ENCODE measurements at places on chromosomes 3 and 15. TPM values are rescaled to one million over a fixed set of nuclear protein-coding genes. Genes with fewer than 3 reads are reported as not detected.
A peak's percentile ranks its signal among the peaks of the same experiment; 100 is the strongest.

Gene GOLGA8F
- total RNA-seq: 0.09 TPM

Gene SPINT1
- 7.7 TPM for total RNA-seq

Gene GJD2
- total RNA-seq: 9.6 TPM

Gene SAXO2
- total RNA-seq: 13.8 TPM

DNA sequence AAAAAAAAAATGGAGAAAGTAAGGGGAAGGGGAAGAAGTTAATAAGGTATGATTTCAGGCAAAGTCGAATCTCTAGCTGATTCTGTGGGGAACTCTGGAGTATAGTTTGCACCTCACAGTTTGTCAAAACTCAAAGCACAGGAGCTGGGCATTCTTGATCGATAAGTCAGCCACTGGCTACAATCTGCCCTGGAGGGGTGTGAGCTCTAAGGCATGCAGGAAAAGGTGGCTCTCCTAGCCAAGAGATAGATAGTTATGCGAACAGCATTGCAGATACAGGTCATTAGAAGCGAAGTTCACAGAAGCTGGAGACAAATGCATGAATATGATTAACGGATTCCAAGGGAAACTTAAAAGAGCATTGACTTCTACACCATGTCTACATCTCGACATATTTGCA lies 952.6 kb downstream of the AGBL1 start:
- no peak for DNase-seq

- DNase-seq: peak; percentile 70
Observed at GRCh38 chr15:32029862-32030781, at the start of gene CHRNA7. Gene CHRNA7, plus strand, starts transcription at chr15:32030515. Its CDS starts 80 bp downstream, at chr15:32030595.

GRCh38 chr3:147015334-147015733 lies 391.0 kb downstream of the ZIC4 start:
- DNase-seq: no peak

DNA sequence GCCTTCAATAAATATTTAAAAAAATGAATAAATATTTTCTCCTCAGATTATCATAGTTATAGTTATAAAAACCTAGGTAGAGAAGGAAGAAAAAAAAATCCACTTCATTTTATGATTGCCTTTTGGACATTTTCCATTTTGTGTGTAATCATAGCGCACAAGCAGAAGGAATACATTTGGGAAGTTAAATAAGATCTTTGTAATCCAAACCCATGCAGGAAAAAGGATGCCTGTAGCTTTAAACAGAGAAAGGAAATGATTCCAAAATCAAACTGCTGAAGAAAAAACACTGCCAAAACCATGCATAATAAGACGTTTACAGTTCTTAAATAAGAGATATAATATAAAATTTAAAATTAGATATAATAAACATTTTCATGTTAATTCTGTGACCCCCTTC lies 7.4 kb upstream of the CCDC54 start:
- DNase-seq: no peak

DNA sequence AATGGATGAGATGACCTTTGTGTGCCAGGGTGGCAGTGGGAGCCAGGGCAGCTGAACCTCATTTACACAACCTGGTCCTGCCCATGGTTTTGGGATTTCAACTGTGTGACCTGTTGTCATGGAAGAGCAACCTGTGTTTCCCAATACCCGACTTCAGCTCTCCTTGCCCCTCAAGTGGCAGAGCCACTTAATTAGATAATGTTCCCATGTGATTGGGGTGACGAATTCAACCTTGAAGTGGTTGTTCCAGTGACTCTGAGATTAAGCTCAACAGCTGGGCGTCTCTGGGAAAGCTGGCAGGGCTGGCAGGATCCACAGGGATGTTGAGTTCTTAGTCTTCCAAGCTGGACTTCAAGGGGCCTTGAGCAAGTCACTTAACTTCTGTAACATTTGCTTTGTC lies 71.0 kb downstream of the THSD4 start:
- DNase-seq: no peak

GRCh38 chr3:194840661-194841514 lies 155.2 kb downstream of the FAM43A start:
- no peak for DNase-seq

DNA sequence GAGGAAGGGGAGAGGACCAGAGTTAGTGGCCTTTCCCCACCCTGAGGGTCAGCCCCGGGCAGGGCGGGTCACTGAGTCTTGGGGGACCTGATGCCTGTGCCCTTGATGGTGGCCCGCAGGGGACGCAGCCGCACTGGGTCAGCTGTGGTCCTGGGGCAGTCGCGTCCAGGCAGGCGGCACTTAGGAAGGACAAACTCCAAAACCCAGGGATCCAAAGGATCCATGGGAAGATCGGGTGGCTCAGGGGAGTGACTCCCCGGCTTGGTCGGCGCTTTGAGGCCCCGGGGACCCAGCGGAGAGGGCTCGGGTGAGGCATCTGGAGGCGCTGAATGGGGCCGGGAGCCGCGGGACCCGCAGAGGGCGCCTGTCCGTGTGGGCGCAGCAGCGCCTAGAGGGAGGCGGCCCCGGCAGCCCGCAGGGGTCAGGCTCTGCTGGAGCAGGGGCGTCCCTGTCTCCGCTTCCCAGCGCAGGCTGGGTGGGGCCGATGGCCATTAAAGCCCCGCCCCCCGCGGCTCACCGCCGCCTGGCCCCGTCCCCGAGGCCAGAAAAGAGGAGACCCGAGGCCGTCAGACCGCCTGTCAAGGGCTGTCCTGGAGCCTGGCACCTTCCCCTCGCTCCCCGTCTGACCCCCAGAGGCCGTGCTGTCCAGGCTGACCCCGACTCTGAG lies 17.5 kb downstream of the CIDEC start:
- DNase-seq: peak; percentile 25

- DNase-seq: peak; percentile 24
Observed at GRCh38 chr15:99435877-99436541, 129.8 kb upstream of the MEF2A start.

DNA sequence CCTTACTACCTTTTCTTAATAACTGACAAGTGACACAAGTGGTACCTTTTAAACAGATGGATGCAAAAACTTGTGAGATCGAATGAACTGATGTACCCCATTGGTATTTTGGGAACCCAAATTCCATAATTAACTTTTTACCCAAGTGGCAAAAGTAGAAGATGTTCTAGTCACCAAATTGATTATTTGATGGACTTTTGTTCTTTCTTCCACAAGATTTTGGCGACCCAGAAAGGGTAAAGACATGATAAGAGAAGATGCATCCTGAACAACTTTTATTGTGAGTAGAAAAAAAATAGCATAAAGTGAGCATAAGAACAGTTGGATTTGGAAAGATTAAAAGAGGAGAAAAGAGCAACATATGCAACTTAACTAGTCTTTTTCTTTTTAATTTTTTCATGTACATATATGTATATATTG lies 159.5 kb downstream of the TIGIT start:
- no peak for DNase-seq

GRCh38 chr3:186471771-186472170 lies 72.4 kb downstream of the CRYGS start:
- DNase-seq: peak; percentile 44

- DNase-seq: no peak
Observed at GRCh38 chr3:116971531-116971930, 262.0 kb downstream of the TUSC7 start.
